ENCODE measurements at places on chromosomes 7 and 10. TPM values are rescaled to one million over a fixed set of nuclear protein-coding genes. Genes with fewer than 3 reads are reported as not detected.
A peak's percentile ranks its signal among the peaks of the same experiment; 100 is the strongest.

- no peak for DNase-seq
Measured at GRCh38 chr7:99563650-99564049, 5.2 kb downstream of the ZNF655 start.

- peak; percentile 60 for DNase-seq
Measured at GRCh38 chr10:70348228-70348850, 34.1 kb downstream of the LRRC20 start.

- DNase-seq = no peak
Measured at GRCh38 chr10:79420974-79421688, 24.3 kb downstream of the ZCCHC24 start.

The RAPGEF5 gene
- 16.3 TPM for total RNA-seq

GRCh38 chr10:126596472-126597016 is 73.9 kb downstream of the C10orf90 start:
- no peak for DNase-seq

DNA sequence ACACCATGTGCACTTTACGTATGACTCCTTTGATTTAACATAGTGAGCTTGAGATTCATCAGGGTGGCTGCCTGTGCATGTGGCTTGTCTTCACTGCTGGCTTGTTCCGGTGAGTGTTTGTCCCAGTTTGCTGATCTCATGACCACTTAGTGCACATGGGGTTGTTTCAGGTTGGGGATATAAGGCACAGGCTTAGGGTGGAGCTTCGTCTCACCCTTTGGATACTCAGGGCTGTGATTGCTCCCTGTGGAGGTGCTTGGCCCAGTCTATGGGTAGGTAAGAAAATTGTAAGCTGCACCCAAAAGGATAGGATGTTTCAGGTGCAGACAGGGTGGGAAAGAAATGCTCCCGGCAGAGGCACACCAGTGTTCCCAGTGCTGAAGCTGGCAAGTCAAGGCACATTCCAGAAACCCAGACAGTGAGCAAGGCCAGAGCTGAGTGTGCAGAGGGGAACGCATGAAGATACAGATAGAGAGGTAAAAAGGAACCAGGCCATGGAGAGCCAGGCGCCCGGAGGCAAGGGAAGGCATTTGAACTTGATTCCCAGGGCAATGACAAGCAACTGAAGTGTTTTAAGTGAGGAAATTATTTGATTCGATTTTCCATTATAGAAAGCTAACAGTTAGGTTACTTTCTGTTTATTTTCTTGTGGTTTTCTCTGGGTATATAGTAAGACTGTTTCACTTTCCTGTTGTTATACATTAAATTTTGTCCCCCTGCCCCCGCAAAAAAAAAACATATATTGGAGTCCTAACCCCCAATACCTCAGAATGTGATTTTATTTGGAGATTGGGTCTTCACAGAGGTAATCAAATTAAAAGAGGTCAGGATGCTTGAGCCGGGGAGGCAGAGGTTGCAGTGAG is 289.8 kb upstream of the KLF6 start:
- no peak for DNase-seq

- no peak for DNase-seq
Measured at GRCh38 chr7:94056796-94057207, 52.6 kb upstream of the BET1 start.

DNA sequence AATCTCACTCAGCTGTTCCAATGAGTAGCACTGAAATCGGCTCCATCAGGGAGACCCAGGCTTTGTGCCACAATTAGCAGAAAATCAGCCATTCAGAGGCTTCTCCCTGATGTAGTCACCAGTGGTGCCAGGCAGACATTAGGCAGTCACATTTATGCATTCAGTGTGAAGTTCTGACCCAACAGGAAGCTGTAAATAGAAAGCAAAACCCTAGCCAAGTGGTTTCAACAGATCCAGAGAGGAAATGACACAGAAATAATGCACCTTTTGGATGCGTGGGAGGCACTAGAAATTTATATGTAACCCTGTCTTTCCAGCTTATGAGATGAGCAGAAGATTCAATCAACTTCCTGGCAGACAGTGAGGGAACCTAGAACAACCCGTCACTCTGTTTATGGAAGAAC is 186.4 kb downstream of the PDE1C start:
- DNase-seq = peak; percentile 15

GRCh38 chr7:49037346-49038210 is 113.2 kb downstream of the CDC14C start:
- DNase-seq = no peak

The MRPS24 gene
- total RNA-seq = 137 TPM

- no peak for DNase-seq
Measured at GRCh38 chr10:3363311-3364045, 190.9 kb upstream of the PITRM1 start.

DNA sequence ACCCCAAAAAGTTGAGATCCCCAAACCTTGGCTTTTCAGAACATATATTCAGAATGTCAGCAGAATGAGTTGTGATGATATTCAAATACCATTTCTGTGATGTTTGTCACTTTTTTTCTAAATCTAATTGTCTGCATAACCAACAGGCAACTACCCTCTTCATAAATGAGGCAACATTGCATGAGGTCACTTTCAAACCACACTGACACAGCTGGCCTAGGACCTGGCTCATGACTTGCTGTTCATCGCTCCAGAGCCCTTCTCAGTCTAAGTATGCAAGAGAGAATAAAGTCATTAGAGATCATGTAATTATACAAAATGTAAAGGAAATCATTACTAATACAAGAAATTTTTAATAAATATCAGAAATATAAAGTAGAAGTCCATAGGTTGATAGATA is 681.9 kb downstream of the GRM8 start:
- no peak for DNase-seq

The CYP3A7 gene
- total RNA-seq = not detected

The RELN gene
- total RNA-seq = 5.1 TPM

GRCh38 chr10:52040486-52040885 is 273.6 kb upstream of the DKK1 start:
- no peak for DNase-seq

GRCh38 chr10:124008187-124008586 is 85.2 kb downstream of the CHST15 start:
- no peak for DNase-seq

The RARRES2 gene
- not detected for total RNA-seq

DNA sequence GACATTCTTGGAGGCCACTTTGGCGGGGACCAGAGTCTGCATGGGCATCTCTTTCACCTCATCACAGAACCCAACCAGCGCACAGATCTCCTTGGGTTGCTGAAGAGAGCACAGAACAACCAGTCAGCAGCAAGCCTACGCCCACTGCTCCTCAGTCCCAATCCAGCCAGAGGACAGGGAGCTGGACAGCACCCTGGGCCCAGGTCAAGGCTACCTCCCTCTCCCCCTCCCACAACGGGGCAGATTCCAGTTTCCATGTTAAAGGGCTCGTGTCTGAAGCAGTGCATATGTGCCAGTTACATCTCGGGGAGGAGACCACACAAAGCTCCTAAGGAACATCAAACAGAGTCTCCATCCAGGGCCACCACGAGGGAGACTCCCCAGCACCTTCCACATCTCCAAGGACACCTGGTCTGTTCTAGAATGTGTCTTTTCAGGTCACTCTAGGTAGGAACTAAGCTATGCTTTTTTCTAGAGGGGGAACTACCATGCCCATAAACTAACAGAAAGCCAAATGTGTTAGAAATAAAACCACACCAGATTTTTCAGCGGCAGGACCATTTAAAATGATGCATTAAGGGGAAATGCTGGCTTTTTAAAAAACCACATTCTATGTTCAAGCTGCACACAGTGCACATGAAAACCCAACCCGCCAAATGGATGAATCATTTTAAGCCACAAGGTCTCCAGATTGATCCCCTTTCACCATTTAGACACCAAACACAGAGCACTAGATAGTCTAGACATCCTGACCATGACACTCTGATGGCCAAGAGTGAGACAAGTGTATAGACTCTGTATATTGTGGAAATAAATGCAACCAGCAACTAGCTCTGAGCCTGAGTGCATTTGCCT is 28.9 kb downstream of the PSAP start:
- no peak for DNase-seq

The PTF1A gene
- total RNA-seq = not detected

- no peak for DNase-seq
Measured at GRCh38 chr7:97269741-97270140, 152.2 kb downstream of the SDHAF3 start.

DNA sequence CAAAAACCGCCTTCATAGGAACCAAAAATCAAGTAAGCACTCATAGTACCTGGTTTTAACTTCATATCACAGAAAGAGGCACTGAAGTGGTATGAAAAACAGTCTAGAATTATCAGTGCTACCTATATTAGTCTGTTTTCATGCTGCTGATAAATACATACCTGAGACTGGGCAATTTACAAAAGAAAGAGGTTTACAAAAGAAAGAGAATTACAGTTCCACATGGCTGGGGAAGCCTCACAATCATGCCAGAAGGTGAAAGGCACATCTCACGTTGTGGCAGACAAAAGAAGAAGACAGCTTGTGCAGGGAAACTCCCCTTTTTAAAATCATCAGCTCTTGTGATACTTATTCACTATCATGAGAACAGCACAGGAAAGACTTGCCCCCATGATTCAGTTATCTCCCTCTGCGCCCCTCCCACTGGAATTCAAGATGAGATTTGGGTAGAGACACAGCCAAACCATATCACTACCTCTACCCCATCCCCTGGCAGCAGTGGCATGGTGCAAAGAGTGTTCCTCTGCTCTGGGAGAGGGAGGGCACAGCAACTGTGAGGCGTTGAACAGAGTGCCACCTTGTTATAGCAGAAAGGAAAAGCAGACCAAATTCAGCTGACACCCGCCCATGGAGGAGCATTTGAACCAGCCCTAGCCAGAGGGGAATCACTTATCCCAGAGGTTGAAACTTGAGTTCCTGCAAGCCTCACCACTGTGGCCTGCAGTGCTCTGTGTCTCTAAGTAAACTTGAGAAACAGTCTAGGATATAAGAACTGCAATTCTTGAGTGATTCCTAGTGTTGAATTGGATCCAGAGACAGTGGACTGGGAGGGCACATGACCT is 61.9 kb upstream of the PTPRZ1 start:
- DNase-seq = peak; percentile 43

- no peak for DNase-seq
Measured at GRCh38 chr10:12097791-12098190, 29.0 kb downstream of the DHTKD1 start.

DNA sequence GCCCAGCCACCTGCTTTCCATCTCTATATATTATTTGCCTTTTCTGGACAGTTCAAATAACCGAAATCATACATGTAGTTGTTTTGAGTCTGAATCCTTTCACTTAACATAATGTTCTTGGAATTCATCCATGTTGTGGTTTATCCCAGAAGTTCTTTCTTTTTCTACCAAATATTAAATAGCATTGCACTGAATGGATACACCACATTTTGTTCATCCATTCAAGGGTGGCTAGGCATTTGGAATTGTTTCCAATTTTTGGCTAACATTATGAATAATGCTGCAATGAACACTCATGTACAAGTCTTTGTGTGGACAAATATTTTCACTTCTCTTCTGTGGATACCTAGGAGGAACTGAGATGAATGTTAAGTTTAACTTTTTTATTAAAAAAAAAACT is 18.0 kb downstream of the DNAJC1 start:
- no peak for DNase-seq

The CTAGE8 gene
- total RNA-seq = not detected

The OR2A7 gene
- total RNA-seq = 0.27 TPM

DNA sequence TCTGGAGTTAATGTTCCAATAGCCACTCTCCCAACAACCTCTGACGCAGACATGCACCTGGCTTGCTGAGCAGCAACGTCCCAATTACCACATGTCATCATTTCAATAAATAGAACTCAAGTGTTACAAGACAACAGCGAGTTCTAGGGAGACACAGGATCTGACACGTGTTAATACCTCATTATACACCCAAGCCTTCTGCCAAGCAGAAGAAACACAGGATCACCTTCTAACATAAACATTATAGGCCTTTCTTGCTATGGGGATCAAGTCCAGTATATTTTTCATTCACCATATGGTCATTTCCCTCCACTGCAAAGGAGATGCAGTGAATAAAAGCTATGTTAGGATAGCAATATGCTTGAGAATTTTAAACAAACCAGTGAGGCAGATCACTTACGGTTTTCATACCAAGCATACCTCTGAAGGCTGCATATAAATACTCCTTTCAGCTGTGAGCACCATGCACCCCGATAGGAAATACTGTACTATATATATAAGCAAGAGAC is 74.2 kb downstream of the JAZF1 start:
- no peak for DNase-seq

The KCTD7 gene
- 24.5 TPM for total RNA-seq

DNA sequence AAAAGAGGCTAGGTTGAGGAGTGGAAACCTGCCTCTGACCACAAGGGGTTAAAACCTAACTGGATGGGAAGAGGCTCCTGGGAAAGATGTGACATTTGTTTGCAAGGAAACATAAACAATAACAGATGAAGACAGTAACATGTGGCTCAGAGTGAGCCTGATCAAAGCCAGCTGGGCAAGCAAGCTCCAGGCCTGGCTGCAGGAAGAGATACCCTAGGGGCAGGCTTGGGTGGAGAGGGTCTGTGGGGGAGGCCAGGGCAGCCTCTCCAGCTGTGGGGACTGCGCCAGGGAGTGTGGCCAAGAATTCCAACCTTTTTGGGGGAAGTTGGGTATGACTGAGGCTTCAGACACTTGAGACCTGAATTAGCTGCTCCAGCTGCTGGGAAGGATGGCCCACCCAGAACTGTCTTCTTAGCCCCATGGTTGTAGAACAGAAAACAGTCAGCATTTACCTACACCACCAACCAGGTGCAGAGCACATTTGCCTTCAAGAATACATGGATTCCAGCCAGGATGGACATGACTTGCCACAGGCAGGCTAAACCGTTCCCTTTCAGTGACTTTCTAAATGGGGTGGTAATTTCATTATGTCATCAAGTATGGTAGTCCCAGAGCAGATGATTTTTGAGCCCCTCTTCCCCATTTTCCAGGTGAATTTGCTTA is 10.4 kb upstream of the FAM170B start:
- no peak for DNase-seq

DNA sequence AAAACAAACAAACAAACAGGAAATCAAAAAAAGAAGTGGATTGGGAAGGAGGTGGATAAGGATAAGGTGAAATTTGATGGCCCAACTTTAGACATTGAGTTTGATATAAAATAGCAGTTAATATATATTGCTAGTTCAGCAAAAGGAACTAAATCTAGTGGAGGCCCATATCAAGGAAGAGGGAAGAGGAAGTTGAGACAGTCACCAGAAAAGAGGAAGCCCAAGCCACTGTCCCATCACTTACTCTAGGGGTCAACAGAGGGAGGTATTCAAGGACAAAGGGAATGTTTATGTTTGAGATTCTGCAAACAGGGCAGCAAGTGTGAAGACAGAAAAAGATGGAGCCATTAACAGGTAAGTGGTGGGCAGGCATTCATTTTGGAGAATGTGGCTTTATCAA is 3.7 kb downstream of the LAMTOR4 start:
- no peak for DNase-seq

DNA sequence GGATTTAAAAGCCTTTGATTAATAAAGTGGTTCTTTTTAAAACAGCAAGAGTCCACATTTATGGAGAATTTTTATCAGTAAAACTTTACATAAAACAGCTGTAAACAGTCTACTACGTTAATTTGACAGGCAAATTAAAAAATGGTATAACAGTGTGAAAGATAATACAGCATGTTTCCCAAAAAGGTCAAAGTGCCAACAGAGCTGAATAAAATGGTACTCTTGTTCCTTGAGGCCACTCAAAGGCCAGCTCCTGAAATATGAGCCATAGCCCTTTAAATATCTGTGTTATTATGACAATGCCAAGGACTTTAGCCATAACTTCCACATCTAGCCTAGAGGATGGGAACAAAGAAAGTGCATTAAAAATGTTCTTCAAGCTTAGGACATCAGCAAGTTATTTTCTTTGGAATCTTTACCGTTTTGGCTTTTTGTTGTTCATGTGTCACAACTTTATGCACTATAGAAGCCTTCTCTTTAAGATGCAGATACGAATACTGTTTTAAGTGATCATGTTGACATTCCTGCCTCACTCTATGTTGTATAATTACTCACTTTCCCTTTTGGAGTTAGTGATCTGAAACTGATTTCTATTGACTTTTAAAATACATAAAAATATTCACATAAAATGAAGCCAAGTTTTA is 165.6 kb downstream of the RNLS start:
- peak; percentile 30 for DNase-seq

All from SK-MEL-5 (cell line).